Prostate gland (tissue), 2 donors: ENCODE measurements at places on chromosomes 11 and 22. TPM values are rescaled to one million over a fixed set of nuclear protein-coding genes. Genes with fewer than 3 reads are reported as not detected.
A peak's percentile ranks its signal among the peaks of the same experiment; 100 is the strongest.

GPHA2 gene
- total RNA-seq = not detected

PAMR1 gene
- 6.5 TPM for total RNA-seq

OR8D2 gene
- total RNA-seq = not detected

SCARF2 gene
- 28.6 TPM for total RNA-seq

SCGB1D2 gene
- not detected for total RNA-seq

DNA sequence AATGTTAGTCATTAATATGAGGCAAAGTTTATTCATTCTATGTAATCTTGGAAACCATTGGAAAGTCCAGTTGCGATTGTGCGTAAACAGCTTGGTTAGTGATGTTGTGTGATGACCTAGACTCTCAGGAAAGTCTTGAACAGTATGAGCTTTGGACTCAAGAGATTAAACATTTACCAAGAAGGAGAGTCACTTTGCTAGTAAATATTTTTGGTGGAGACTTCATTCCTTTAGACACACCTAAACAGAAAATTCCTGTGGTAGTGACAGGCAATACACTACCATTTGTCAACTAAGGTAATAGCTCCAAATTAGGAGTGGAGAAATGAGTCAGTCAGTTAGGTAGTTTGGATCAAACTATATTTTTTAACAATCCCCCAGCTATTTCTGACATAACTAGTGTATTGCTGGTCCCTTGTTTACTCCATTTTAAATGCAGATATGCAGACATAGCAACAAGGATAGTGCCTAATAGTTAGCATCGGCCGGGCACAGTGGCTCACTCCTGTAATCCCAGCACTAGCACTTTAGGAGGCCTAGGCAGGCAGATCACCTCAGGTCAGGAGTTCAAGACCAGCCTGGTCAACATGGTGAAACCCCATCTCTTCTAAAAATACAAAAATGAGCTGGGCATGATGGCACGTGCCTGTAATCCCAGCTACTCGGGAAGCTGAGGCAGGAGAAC, 89.3 kb downstream of the ARHGAP42 start:
- no peaks in the 10 kb centered on the region for H3K27me3 ChIP-seq
- no peak overlapping the region for H3K27ac ChIP-seq
- no peak for DNase-seq

DNA sequence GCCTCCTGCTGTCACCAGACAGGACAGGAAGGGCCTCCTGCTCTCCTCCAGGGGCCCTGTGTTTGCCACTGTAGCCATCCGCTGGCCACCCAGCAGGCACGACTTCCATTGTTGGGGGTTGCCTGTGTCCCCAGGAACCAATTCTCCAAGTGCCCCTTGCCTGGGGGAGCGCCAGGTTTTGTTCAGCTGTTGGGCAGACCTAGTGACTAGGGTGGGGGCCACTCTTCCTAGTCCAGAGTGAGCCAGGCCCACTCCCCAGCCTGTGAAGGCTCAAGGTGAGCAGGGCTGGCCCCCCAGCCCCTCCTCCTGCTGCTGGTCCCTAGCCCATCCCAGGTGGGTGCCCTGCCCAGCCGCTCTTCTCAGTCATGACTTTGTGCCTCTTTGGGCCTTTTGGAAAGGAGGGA, 30.9 kb downstream of the OSBPL5 start:
- H3K4me1 ChIP-seq = no peaks in the 10 kb centered on the region
- H3K27ac ChIP-seq = no peak overlapping the region
- no peaks in the 10 kb centered on the region for H3K36me3 ChIP-seq

DNA sequence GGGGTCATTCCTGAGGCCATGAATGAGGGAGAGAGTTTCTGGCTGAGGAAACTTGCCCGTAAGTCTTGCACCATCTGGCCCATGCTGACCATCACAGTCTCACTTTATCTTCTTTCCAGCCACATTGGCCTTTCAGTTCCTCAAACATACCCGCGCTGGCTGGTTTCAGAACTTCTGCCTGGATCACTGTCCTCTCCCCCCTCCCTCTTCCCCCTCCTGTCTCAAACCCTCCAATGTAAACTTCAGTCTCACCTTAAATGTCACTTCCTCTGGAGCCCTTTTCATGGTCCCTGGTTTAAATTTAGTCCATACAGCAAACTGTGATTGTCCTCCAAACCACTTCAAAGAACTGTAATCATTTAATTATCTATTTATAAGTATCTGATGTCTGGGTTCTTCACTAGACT, 3.7 kb upstream of the TMEM109 start:
- no peak overlapping the region for H3K27ac ChIP-seq
- no peaks in the 10 kb centered on the region for H3K36me3 ChIP-seq
- peaks cover 10% of the 10 kb centered on the region for H3K4me1 ChIP-seq

- no peaks in the 10 kb centered on the region for H3K27me3 ChIP-seq
- no peak for DNase-seq
- H3K36me3 ChIP-seq = no peaks in the 10 kb centered on the region
- no peak overlapping the region for H3K4me3 ChIP-seq
Observed at GRCh38 chr11:77252555-77253270, 48.8 kb downstream of the GDPD4 start.

- H3K4me1 ChIP-seq = no peaks in the 10 kb centered on the region
- no peaks in the 10 kb centered on the region for H3K27me3 ChIP-seq
- no peak for DNase-seq
- H3K4me3 ChIP-seq = no peak overlapping the region
- no peaks in the 10 kb centered on the region for H3K36me3 ChIP-seq
Observed at GRCh38 chr11:16177688-16178087, 178.7 kb downstream of the SOX6 start.

DNA sequence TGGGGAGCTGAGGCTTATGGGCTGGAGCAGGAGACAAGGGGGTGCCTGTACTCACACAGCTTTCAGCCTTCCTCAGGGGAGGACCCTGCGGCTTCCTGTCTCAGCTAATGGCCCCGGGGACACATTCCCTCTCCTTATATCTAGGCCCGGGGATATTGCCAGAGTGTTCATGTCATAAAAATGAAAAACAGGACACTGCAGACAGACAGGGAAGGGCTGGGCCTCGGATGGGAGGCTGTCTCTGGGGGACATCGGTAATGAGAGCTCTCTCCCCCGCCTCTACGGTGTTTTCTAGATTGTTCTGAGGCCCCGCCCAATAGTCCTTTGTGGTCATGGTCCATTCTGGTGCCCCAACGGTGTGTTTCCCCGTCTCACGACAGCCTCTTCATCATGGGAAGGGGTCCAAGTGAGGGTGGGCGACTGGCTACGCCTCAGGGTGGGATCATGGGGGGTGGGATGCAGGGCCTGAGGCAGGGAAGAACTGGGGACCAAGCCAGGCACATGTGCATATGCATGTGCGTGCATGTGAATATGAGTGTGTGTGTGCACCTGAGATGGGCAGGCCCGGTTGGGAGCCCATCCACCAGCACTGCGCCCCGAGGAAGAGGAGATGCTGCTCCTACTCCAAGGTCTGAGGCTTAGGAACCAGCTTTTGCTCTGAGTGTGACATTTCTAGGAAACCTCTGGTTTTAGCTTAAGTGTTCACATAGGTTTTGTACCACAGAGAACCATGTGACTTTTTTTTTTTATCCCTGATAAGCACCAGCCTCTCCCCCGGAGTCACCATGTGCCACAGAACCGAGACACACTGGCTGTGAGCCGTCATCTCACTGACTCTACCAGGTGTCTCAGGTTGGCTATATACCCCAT, 5.3 kb downstream of the ARVCF start:
- no peak for DNase-seq
- H3K27me3 ChIP-seq = no peaks in the 10 kb centered on the region

DNA sequence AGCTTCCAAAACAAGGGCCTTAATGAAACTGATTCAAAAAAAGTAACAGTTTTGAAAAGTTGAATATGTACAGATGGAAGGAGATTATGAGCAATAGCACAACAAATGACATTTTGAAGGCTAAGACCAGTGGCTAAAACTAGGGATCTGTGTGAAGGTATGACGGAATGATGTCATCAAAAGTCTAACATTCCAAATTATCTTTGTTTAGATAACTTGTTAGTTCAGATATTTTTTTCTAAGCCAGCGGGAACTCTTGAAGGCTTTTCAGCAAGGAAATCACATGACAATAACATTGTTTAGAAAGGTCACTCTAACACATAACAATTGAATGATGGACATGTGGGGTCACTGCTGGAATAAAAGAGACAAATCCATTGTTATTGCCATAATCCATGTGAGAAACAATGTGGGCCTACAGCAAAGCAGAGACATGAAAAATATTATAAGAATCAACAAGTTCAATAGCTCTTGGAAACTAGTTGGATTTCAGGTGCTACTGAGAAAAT, 260.5 kb downstream of the CASP12 start:
- no peaks in the 10 kb centered on the region for H3K36me3 ChIP-seq
- H3K4me3 ChIP-seq = no peak overlapping the region
- no peaks in the 10 kb centered on the region for H3K4me1 ChIP-seq
- H3K27ac ChIP-seq = no peak overlapping the region
- DNase-seq = no peak
- no peaks in the 10 kb centered on the region for H3K27me3 ChIP-seq

DNA sequence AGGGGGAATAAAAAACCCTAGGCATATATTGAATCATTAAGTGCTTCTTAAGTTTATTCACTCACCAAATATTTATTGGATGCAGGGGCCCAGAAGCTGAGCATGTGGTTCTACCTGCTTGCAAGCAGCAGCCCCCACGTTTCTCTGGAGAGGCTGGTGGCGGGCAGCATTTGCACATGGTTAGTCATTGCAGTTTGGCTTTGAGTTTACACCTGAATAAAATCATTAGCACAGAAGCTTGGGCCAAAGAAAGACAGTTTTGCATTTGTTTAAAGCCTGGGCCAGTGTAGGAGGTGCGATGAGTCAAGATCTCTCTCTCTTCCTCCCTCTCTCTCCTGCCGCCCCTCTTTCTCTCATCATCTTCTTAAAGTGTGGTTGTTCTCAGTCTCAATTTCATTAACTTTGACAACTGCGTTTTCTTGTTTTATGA, 72.6 kb downstream of the C22orf31 start:
- H3K36me3 ChIP-seq = no peaks in the 10 kb centered on the region
- no peak overlapping the region for H3K4me3 ChIP-seq
- H3K4me1 ChIP-seq = peaks cover 13% of the 10 kb centered on the region
- no peaks in the 10 kb centered on the region for H3K27me3 ChIP-seq

GRCh38 chr11:41118521-41118920, 340.9 kb downstream of the LRRC4C start:
- H3K27me3 ChIP-seq = no peaks in the 10 kb centered on the region
- DNase-seq = no peak
- H3K4me1 ChIP-seq = no peaks in the 10 kb centered on the region
- H3K4me3 ChIP-seq = no peak overlapping the region
- H3K36me3 ChIP-seq = no peaks in the 10 kb centered on the region

- no peak overlapping the region for H3K27ac ChIP-seq
- H3K4me3 ChIP-seq = no peak overlapping the region
- no peaks in the 10 kb centered on the region for H3K36me3 ChIP-seq
- H3K27me3 ChIP-seq = no peaks in the 10 kb centered on the region
- peak; percentile 28 for DNase-seq
Observed at GRCh38 chr11:86869966-86870570, 69.7 kb downstream of the PRSS23 start.

GRCh38 chr22:23181721-23182308, 1.5 kb downstream of the BCR start:
- H3K4me1 ChIP-seq = peaks cover 17% of the 10 kb centered on the region
- peak overlapping the region; percentile 54 for H3K4me3 ChIP-seq
- H3K27ac ChIP-seq = peak overlapping the region; percentile 47

DNA sequence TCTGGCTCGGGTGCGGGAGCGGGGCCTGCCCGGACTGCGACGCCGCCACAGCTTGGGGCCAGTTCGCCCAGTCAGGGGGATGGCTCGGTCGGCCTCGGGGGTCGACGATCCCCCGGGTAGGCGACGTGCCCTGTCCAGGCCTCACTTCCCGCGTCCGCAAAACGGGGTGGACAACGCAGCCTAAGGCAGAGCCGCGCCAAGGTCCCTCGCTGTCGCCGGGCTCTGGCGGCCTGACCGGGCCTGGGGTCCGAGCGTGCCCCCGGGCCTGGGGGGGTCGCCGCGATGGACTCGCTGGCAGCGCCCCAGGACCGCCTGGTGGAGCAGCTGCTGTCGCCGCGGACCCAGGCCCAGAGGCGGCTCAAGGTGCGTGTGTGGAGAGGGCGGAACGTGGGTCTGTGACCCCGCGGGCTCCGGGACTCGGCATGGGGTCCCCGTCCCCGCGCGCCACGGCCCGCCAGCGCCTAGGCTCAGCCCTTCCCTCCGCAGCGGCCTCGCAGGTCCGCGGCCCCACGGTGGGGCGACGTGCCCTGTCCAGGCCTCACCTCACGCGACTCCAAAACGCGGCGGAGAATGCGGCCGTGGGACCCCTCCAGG, 4.2 kb downstream of the SEPTIN5 start:
- peak overlapping the region; percentile 49 for H3K27ac ChIP-seq
- no peaks in the 10 kb centered on the region for H3K27me3 ChIP-seq
- no peak for DNase-seq
- H3K4me3 ChIP-seq = peak overlapping the region; percentile 50
- no peaks in the 10 kb centered on the region for H3K36me3 ChIP-seq
